ENCODE measurements at places on chromosomes 12 and 14. TPM values are rescaled to one million over a fixed set of nuclear protein-coding genes. Genes with fewer than 3 reads are reported as not detected.

- no peaks in the 10 kb centered on the region for H3K27me3 ChIP-seq
- peaks cover 100% of the 10 kb centered on the region for H3K36me3 ChIP-seq
- no peak overlapping the region for H3K4me3 ChIP-seq
- no peaks in the 10 kb centered on the region for H3K4me1 ChIP-seq
These were observed 9.2 kb downstream of the ABHD4 start for GRCh38 chr14:22607291-22607690.

DNA sequence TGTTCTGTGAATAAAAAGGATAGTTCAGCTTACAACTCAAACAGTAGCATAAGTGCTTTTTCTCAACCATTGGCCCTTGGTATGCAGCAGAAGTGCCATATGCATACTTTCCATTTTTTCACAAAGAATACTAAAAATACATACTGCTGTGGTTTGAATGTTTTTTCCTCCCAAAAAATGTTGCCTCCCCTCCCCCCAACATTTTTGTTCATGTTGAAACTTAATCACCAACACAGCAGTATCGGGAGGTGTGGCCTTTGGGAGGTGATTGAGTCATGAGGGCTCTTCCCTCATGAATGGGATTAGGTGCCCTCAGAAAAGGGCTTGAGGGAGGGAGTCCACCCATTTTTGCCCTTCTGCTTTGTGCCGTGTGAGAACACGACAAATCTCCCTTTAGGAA, 198.6 kb downstream of the ESR2 start:
- peaks cover 56% of the 10 kb centered on the region for H3K36me3 ChIP-seq
- no peaks in the 10 kb centered on the region for H3K27me3 ChIP-seq
- no peak for DNase-seq
- no peak overlapping the region for H3K4me3 ChIP-seq
- H3K4me1 ChIP-seq, result no peaks in the 10 kb centered on the region

- no peak overlapping the region for H3K4me3 ChIP-seq
- H3K27ac ChIP-seq, result no peak overlapping the region
- H3K36me3 ChIP-seq, result no peaks in the 10 kb centered on the region
These were observed 213.4 kb downstream of the EGLN3 start for GRCh38 chr14:33737446-33737845.

GRCh38 chr12:45353944-45354343, 138.0 kb downstream of the ANO6 start:
- no peak overlapping the region for H3K4me3 ChIP-seq
- DNase-seq, result no peak
- H3K27ac ChIP-seq, result no peak overlapping the region

GRCh38 chr12:79927772-79928474, 7.0 kb downstream of the PPP1R12A start:
- DNase-seq, result no peak
- no peaks in the 10 kb centered on the region for H3K27me3 ChIP-seq
- H3K4me3 ChIP-seq, result no peak overlapping the region
- peaks cover 39% of the 10 kb centered on the region for H3K4me1 ChIP-seq

- H3K36me3 ChIP-seq, result no peaks in the 10 kb centered on the region
- no peak for DNase-seq
- no peaks in the 10 kb centered on the region for H3K4me1 ChIP-seq
- H3K27me3 ChIP-seq, result no peaks in the 10 kb centered on the region
These were observed 387.9 kb downstream of the SYT1 start for GRCh38 chr12:79252358-79253075.

Gene EFS
- total RNA-seq, result 63.0 TPM

Gene KLHL33
- total RNA-seq, result 0.08 TPM

DNA sequence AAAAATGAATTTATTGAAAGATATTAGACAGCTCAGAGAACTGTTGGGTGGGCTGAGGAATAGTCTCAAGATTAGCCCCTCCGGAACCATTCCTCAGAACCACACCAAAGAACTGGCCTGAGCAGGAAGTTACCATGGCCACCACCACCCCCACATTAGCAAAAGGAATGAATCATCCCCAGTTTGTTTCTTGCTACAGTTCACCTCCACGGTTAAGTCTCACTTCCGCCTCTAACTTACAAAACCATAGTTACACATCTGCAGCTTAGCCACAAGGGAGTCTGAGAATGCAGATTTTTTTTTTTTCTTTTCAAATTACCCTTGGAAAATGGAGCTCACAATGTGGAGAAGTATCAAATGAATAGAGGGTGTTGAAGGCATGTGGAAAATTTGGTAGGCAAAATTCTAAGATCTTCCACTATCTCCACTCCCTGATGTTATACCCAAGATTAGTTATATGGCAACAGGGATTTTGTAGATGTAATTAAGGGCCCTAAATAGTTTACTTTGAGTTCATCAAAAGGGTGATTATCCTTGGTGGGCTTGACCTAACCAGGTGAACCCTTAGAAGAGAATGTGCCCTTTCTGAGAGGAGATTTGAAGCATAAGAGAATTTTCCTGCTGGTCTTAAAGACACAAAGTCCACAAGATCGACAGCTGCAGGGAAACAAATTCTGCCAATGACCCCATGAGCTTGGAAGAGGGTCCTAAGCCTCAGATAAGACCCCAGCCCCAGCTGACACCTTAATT, 129.8 kb upstream of the KRR1 start:
- H3K4me3 ChIP-seq, result no peak overlapping the region
- no peaks in the 10 kb centered on the region for H3K27me3 ChIP-seq
- no peaks in the 10 kb centered on the region for H3K36me3 ChIP-seq
- no peak overlapping the region for H3K27ac ChIP-seq
- DNase-seq, result no peak

DNA sequence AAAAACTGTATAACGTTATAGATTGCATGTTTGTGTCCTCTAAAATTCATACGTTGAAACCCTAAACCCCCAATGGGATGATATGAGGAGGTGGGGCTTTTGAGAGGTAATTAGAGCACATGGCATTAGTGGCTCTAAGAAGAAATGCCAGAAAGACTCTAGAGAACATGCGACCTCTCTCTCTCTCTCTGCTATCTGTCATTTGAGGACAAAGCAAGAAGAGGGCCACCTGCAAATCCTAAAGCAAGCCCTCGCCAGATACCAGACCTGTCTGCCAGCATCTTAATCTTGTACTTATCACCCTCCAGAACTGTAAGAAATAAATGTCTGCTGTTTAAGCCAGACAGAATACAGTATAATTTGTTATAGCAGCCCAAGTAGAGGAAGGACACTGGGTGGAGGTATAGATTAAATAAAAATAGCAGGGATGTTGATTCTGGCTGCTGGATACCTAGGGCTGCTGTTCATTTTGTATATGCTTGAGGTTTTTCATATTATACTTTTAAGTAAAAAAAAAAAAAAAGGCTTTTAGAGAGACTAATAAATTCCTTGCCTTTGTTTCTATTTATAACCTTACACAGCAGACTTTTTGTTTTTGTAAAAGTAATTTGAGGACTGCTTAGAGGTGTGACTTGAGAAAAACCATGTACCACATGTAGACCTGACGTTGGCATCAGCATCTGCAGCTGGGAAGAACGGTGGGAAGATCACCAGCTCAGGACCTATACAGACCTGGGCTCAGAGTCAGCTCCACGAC, 26.9 kb downstream of the MOK start:
- no peak for DNase-seq
- no peaks in the 10 kb centered on the region for H3K27me3 ChIP-seq
- no peak overlapping the region for H3K27ac ChIP-seq
- peaks cover 15% of the 10 kb centered on the region for H3K36me3 ChIP-seq
- no peak overlapping the region for H3K4me3 ChIP-seq

- H3K27ac ChIP-seq, result no peak overlapping the region
- H3K36me3 ChIP-seq, result no peaks in the 10 kb centered on the region
- H3K4me3 ChIP-seq, result no peak overlapping the region
- DNase-seq, result no peak
These were observed 792.3 kb downstream of the TMEM121 start for GRCh38 chr14:106318700-106319099.

DNA sequence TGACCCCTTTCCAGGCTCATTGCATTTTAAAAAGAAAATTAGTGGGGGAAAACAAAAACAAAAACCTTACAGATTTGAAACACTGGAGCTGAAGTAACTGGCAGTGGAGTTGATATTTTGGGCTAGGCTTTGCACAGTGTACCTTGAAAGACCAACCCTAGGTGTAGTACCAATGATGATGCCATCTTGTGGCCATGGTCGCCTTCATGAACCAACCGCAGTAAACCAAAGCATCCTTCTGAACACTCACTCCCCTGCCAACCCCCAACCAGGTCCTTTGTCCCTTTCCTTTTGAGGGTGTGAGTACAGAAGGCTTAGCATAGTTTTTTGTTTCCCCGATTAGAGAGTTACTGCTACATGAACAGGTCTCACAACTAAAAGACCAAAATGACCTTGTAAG, 5.9 kb downstream of the TOMM20L start:
- no peak for DNase-seq
- H3K27ac ChIP-seq, result no peak overlapping the region
- no peaks in the 10 kb centered on the region for H3K27me3 ChIP-seq
- peaks cover 10% of the 10 kb centered on the region for H3K4me1 ChIP-seq
- no peak overlapping the region for H3K4me3 ChIP-seq

GRCh38 chr14:49427117-49427516, 159.1 kb downstream of the RPS29 start:
- no peaks in the 10 kb centered on the region for H3K27me3 ChIP-seq
- H3K27ac ChIP-seq, result no peak overlapping the region
- no peak for DNase-seq
- H3K36me3 ChIP-seq, result no peaks in the 10 kb centered on the region
- no peak overlapping the region for H3K4me3 ChIP-seq

GRCh38 chr12:107090711-107091110, 2.6 kb downstream of the CRY1 start:
- H3K27ac ChIP-seq, result no peak overlapping the region
- H3K27me3 ChIP-seq, result no peaks in the 10 kb centered on the region
- no peak overlapping the region for H3K4me3 ChIP-seq
- DNase-seq, result no peak
- no peaks in the 10 kb centered on the region for H3K36me3 ChIP-seq
- peaks cover 28% of the 10 kb centered on the region for H3K4me1 ChIP-seq

Measured in suprapubic skin (tissue), 4 donors.